ENCODE measurements at places on chromosomes 1 and 21.

- peak; percentile 61 for DNase-seq
Observed at GRCh38 chr1:12407050-12407961, 177.5 kb downstream of the VPS13D start.

GRCh38 chr1:17466359-17466758 lies 26.9 kb upstream of the RCC2 start:
- DNase-seq, result no peak

GRCh38 chr1:178389441-178389840 lies 107.3 kb downstream of the CLEC20A start:
- DNase-seq, result no peak

DNA sequence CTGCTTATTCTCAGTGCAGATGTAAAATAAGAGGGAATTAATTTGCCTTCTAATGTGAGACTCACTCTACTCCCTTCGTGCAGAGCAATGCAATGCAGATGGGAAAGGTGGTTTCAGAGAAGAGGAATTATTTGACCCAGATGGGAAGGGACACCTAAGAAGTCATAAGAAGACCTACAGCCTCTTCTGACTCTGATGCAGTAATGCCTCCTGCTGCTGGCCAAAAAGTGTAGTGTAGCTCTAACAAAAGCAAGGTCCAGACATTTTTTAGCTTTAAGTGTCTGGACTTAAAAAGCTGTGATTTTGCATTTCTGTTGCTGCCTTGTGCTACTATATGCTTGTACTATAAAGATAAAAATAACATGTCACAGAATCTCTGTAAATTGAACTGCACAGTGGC lies 501.4 kb downstream of the TTLL7 start:
- DNase-seq, result no peak

DNA sequence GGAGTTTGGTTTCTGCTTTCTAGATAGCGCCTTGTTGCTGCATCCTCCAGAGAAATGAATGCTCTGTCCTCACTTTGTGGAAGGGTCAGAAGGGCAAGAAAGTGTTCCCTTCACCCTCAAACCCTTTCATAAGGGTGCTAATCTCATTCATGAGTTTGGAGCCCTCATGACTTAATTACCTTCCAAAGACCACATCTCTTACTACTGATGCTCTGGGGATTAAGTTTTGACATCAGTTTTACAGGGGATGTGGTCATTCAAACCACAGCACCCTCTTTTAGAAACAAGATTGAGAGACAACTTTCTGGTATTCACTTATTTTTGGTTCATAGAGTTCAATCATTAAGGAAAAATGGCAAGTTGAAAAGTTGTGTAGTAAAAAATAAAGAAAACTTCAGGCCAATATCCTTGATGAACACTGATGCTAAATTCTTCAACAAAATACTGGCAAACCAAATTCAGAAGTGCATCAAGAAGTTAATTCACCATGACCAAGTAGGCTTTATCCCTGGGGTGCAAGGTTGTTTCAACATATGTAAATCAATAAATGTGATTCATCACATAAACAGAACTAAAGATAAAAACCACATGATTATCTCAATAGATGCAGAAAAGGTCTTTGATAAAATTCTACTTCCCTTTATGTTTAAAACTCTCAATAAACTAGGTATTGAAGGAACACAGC lies 442.1 kb downstream of the PTBP2 start:
- DNase-seq, result no peak

DNA sequence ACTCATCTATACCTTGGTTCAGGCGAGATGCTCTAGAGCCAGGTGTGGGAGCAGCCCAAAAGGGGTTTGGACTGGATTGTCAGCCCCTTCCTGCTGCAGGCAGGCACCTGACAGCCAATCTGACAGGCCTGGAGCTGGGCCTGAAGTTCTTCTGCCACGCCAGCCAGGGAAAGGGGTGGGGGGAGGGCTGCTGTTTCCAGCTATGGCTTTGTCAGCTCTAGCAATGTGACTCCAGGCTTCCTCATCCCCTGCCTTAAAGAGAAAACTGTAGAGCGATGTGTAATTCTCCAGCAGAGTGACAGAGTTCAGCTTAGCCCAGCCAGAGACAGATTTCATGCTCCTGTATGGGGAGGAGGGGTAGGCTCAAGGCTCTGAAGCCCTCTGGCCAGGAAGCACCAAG lies 30.3 kb downstream of the WNT4 start:
- no peak for DNase-seq

GRCh38 chr21:38758501-38759214 lies 47.1 kb upstream of the ETS2 start:
- DNase-seq, result no peak

DNA sequence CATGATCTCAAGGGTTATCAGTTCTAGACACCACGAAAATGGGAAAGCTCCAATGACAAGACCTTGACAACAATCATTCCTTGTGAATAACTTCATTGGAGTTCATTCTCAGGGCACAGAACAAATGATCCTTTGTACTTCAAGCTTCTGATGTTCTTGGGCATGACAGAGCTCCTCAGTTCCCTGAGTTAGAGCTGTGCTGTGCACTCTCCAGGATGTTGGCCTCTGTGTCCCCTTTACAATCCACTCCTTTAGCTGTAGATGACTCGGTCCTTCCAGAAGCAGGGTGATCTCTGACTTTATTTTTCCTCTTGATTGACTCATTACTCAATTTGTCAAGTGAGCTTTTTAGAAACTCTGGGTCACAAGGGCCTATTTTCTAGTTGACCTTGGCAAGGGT lies 3.9 kb upstream of the FAM78B start:
- no peak for DNase-seq

- DNase-seq, result no peak
Observed at GRCh38 chr1:226046240-226046639, 16.3 kb upstream of the H3-3A start.

DNA sequence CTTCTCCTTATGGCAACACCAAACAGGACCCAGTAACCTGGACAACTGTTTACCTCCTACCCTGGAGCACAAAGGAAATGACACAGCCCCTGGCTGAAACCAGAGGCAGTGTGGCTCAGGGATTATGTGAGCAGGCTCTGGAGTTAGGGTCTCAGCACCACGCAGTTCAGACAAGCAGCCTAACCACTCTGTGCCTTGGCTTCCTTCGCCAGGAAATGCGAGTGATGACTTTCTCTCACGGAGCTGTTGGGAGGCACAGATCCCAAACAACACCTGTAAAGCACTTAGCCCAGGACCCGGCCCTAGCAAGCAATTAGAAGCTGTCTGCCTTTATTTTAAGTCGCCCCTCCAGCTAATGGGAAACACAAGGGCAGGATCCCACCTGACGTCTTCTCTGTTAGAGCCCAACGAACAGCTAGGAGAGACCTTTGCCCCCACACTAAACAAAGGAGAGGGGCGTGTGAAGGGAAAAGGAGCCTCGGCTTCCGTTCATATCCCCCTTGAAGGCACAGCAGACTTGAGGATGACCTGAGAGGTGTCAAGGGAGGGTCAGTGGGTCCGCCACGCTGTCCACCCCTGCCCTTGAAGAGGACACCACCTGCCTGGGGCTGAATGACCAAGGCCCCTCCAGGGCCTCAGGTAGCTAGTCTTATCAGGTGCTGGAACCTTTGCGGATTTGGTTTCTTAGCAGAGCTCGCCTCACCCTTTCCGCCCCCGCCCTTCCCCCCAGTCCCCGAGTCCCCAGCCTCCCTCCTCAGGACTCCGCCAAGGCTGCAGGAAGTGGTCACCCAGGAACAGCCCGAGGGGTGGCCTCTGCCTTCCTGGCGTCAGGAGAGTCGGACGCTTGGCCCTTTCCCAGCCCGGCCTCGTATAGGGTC lies 860 bp downstream of the TMEM63A start:
- DNase-seq, result peak; percentile 45

DNA sequence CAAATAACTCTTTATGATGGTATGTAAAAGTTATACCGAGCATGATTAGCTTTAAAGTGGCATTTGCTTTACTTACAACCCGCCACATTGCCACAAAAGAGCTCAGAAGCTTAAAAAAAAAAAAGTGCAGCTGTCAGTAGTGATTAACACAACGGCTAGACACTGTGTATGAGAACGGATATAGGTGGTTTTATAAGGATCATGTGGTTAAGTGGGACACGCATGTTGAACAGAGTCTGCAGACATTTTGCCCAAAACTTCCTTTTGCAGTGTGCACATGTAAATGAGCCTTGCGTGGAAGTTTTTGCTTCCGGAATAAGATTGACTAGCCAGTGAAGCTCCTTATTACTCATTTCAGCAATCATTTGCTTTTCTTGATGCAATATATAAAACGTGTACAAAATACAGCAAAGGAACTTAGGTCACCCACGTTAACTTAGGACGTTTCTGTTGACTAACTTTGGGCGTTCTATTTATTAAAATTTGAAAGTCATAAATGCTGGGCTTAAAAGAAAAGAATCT lies 58.7 kb upstream of the RGS1 start:
- DNase-seq, result peak; percentile 66

- no peak for DNase-seq
Observed at GRCh38 chr1:58805716-58806571, 22.1 kb upstream of the JUN start.

GRCh38 chr1:172900376-172900997 lies 150.3 kb downstream of the TNFSF18 start:
- no peak for DNase-seq

DNA sequence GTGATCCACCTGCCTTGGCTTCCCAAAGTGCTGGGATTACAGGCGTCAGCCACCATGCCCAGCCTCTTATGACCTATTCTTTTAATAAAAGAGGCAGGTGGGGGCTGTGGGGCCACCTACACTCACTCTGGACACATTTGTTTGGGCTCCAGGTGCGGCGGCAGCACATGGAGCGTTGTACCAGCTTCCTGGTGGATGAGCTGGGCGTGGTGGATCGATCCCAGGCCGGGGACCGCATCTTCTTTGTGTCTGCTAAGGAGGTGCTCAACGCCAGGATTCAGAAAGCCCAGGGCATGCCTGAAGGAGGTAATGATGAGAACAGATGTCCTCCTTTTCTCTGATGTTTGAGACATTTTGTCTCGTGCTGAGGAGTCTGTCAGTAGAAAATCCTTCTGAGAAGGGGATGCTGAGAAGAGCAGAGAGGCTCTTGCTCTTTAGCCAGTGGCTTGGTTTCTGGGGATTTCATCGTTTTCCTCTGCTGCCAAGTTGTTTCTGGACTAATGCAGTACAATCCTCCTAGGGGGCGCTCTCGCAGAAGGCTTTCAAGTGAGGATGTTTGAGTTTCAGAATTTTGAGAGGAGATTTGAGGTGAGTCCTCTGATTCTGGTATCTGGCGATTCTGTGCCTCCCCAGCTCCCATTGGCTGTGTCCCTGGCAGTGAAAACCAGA lies 17.9 kb upstream of the MIIP start:
- DNase-seq, result peak; percentile 64

GRCh38 chr1:223233410-223234169 lies 90.5 kb upstream of the TLR5 start:
- DNase-seq, result peak; percentile 82

DNA sequence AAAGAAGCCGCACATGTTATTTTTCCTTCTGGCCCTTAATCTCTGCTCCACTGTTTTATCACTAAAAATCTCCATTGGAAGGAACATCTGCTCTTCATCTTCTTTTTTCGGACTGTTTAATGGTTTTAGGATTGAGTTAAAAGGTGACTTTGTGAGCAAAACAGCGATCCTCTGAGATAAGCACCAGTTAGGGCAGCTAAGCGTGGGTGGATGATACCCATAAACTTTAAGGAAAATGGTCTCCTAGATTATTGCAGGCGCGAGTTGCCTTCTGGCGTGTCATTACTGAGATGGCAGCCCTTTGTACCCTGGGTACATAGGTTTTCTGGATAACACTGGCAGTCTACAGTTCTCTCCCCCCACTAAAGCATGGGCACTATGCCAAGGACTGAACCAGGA lies 44.0 kb upstream of the HMGB4 start:
- DNase-seq, result no peak

DNA sequence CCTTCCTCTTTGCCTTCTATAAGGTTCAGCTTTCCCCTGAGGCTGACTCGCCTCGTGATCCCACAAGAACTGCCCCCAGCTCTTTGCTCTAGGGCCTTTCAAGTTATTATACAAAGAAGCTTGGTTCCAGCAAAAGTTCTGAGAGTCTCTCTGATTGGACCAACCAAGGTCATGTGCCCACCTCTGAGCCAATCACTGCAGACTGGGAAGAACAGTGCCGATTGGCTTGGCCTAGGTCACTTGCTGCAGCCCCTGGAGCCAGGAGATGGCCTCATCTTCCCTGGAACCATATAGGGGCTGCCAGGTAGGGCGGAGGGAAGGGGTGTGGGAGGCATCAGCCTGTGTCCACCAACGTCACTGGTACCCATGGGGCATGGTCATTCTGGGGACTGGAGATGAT lies 22.8 kb downstream of the TAS1R2 start:
- DNase-seq, result no peak

GRCh38 chr1:54329312-54330003 lies 76.7 kb downstream of the SSBP3 start:
- DNase-seq, result no peak

DNA sequence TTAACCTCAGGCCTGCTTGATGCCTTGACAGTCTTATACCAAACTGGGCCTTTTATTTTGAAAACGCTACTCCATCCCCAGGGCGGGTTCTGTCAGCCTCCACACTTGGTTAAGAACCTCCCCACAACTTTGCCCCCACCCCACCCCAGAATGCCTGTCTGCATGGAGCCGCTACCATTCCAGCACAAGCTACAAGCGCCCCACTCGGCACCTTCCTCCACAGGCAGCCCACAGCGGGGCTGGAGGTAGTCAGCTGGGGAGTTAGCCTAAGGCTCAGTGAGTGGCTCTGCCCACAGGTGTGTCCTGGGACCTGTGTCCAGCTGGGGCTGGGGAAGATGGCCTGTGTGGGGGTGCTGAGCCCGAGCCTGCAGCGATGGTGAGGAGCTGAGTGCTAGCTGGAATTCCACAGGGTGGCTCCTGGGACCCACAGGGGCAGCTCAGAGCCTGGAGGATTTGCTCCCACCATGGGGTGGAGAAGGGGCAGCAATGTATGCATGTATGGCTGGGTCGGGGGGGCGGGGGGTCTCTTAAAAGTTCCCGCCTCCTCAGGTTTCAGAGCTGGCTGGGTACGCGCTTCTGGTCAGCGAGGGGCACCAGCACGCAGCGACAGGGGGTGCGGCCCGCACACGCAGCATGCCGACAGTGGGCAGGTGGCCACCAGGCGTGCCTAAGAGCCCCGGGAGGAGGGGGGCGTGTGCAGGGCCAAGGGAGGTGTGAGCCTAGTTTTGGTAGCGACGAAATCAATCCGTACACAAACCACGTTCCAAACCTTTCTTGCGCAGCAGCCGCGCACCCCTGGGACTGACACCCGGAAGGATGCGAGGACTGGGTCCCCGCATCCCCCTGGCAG lies 917 bp downstream of the ETNK2 start:
- DNase-seq, result no peak

DNA sequence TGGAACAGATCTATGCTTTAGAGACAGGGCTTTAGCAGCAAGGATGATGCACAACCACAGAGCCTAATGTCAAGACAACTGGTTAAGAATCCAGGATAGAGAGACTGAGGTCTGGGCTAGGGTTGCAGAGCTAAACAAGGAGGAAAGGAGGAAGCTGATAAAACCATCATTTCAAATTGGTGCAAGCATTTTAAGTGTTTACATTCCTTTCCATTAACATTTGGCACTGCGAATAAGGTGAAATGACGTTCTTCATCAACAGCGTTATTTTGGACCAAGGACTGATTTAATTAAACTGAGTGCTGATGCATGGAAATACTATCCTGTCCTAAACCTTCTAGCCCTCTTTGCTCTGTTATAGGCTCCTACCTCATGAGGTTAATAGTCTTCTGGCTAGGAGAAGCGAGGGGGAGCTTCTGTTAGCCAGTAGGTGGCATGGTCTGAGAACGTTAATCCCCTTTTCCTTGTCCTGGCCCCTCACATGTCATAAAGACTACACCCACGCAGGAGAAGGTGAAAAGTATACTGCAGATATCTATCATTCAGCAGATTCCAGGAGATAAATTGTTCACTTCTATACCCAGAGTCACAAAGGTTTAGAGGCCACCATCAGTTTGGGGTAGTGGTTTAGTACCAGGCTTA lies 7.6 kb upstream of the C1orf21 start:
- peak; percentile 12 for DNase-seq
